ENCODE measurements at places on chromosomes 7 and 10.

GRCh38 chr7:91267171-91267955, 3.1 kb downstream of the FZD1 start:
- no peak for DNase-seq

- DNase-seq, result peak; percentile 56
Observed at GRCh38 chr10:87818505-87819288, 671 bp upstream of the ATAD1 start.

GRCh38 chr10:94123258-94123995, 129.7 kb downstream of the PLCE1 start:
- no peak for DNase-seq

DNA sequence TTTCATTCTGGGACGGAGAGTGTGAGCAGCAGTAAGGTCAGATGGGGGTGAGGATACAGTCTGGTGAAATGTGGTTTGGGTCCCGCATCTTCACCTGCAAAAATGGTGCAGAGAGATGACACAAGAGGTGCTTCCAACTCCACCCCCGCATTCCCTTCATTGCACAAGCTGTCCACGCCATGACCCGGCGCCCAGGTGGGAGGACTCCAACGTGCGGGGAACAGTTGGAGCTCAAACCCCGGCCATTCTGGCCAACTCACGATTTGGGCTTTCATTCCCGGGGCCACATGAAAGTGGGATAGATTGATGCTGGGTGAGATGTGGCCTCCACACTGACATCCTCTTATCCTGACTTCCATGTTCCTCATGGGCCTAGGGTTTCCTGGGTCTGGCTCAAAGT, 34.6 kb upstream of the ZNF273 start:
- no peak for DNase-seq

GRCh38 chr10:103580011-103580410, 86.5 kb downstream of the NEURL1 start:
- DNase-seq, result no peak

GRCh38 chr10:101063050-101063525, 1.3 kb downstream of the KAZALD1 start:
- DNase-seq, result no peak

DNA sequence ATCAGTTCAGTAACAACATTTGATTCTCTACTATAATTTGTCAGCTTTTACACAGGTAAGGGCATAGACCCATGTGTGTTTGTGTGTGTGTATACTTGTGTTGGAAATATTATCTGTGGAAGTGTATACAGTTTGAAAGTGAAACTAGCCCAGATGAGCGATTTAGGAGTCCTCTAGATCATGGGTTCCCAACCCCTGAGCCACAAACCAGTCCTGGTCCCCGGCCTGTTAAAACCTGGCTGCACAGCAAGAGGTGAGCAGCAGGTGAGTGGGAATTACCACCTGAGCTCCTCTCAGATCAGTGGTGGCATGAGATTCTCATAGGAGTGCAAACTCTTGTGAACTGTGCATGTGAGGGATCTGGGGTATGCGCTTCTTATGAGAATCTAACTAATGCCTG, 1221.5 kb upstream of the SORCS1 start:
- no peak for DNase-seq

DNA sequence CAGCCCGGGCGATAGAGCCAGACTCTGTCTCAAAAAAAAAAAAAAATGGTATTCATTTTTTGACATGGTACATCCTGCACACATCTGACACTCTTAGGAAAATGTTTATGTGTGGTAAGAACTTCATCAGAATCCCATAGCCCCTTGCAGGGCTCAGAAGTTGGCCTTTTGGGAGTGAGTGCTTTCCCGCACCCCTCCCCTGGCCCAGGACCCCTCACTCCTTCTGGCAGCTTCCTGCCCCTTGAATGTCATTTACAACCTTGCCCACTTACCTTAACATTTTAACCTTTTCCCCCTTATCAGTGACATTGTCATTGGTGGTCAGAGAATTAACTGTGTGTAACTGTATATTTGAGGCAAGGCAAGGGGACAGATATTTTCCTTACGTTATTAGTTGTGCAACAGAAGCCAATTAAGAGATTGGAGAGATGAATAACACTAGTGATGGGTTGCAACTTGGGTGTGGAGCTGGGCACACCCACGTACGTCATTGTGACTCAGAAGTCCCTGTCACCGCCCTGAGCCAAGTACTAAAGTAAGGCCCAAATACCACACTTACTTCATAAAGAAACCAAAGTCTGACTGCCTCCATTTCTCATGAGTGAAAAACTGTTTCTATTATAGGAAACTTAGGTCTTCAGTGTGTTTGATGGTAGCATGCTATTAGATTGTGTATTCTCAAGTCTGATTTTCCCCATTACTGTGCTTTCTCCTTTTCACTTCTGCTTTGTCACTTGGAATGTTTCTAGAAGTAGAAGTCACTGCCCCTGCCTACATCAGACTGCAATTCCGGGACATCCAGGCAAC, 31.6 kb downstream of the OGDH start:
- peak; percentile 99 for DNase-seq

DNA sequence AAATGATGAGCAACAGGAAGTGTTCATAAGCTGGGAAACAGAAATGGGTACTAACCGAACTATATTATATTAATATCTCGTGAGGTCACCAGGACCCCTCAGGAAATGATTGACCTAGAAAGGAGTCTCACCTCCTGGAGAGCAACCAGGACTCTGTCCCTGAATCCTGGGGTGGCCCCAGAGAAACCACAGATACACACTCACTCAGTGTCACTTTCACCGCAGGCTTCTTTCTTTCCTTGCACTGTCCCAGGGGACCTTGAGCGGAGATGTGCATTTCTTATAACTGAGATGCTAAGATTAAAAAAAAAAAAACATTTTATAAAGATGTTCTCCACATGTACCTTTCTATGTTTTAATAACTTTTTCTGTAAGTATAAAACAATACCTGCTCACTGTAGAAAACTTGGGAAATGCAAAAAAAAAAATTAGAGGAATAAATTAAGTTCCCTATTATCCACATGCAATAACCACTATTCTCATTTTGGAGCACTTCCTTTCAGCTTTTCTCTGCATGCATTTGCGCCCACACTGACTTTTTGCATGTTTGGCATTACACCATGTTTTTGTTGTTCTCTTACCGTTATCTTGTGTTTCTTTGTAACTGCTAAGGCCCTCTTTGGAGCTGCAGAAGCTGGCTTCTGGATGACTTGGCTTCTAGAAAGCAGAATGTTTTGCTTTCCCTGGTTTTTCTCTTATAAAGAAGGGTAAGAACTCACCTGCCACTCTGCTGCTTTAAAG, 15.0 kb downstream of the NOD1 start:
- DNase-seq, result no peak

DNA sequence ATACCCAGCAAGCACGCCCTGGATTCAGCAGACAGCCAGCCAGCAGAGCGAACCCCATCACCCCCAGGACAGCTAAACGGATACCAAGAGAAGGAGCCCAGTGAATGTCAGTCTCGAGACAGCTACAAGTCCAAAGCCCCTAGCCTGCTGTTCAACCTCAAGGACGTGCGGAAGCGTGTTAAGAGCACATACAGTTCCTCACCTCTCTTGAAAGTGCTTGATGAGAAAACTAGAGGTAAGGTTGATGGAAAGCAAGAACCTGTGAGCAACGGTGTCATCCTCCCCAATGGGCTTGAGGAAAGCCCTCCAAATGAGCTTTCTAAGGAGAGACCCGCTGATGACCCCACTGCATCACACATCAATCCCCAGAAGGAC, 24.9 kb downstream of the C10orf71 start:
- DNase-seq, result no peak

GRCh38 chr7:121433775-121434174, 37.7 kb upstream of the FAM3C start:
- no peak for DNase-seq

GRCh38 chr10:77614778-77615625, 22.6 kb downstream of the KCNMA1 start:
- DNase-seq, result no peak

- DNase-seq, result no peak
Observed at GRCh38 chr10:50972591-50972990, 87.2 kb upstream of the A1CF start.

DNA sequence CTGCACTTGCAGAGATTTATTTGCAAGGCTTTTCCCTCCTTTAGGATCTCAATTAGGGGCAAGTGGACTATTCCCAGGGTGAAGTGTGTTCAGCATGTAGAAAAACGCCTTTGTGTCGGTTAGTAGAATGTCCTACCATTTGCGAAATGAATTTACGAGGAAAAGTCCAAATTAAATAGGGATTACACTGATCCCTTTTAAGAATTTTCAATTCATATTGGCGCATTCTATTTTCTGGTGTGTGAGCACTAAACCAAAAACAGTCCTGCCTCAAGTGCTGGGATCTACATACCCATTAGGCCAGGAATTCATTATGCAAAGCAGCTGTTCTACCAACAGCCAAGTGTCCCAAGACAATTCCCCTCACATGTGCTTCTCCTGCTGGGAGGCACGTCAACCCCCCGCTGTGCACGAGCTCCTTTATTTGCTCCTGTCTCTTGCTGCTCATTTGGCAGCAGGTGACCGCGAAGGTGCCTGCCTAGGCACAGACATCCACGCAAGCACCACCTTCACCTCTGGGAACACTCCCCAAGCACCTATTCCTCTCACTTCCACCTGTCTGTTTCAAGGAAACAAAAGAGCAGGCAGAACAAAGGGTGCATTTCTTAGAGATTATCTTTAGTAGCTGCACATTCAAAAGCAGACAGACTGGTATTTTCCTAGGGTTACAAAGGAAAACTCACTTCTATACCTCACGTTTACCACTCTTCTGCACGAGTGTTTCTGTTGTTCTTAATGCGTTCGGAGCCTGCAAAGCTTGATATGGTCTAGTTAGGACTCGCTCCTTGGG, 134.6 kb upstream of the FGFR2 start:
- no peak for DNase-seq

GRCh38 chr7:91414734-91415133, 150.5 kb downstream of the FZD1 start:
- no peak for DNase-seq

DNA sequence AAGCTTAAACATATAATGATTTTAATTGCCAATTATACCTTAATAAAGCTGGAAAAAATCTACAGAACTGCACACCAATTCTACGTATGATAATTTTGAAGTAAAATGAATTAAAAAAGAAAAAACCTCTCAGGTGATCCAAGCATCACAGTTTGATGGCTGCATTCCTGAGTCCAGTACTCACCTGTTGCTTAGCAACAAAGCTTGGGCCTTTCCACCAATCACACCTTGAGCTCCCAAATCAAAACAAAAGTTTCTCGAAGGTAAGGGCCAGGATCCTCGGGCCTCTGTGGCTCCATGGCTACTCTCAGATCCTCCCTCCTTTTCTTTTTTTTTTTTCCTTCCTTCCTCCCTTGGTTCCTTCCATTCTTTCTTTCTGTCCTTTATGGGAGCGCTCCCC, 137.2 kb upstream of the PCBD1 start:
- no peak for DNase-seq

DNA sequence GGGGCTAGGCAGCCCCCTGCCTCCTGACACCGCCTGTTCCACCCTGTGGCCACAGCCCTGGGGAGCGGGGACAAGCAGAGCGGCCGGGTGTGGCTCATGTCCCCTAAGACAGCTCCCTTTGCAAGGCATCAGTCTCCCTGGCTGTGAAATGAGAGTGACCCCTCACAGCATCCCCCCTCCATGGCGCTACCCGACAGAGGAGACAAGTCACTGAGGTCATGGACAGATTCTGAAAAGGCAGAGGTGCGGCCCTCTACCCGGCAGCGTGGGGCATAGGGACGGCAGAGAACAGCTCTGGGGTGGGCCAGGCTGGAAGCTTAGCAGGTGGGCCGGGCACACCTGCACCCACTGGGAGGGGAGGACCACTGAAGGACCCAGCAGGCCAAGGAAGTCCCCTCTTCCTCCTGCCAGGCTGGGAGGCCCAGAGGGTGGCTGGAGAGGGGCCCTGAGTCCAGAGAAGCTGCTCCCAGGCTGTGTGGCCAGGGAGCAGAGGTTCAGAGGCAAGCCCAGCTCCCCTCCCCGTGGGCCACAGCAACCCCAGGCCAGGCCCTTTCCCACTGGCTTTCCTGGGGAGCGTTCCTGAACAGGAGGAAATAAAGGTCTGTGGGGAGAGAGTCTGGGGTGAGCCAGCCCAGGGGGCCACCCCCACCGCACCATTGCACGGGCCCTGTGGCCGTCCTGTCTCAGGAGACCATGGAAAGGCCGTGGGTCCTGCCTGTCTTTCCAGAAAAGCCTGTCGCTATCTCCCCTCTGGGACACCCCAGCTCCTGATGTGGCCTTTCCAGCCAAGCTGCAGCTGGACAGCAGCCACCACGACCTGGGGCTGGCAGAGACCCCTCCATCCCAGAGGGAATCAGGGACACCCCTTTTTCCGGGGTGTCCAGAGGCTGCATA, 1.7 kb downstream of the ADAP1 start:
- DNase-seq, result no peak

DNA sequence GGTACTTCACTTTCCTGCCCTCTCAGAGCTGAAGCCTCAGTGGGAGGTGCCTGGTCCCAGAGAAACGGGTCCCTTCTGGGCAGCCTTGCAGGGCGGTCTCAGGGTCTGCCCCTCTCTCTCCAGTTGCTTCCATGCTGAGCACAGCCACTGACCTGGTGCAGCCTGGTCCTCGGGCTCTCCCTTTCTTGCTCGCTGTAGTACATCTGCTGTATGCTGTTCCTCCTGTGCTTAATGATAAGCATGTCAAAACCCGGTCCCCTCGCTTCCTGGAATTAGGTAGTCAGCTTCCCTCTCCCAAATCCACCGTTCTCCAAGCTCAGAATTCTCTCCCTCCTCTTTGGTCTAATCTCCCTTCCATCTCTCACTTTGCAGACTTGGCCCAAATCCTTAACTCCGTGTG, 11.0 kb upstream of the HPS1 start:
- DNase-seq, result no peak

DNA sequence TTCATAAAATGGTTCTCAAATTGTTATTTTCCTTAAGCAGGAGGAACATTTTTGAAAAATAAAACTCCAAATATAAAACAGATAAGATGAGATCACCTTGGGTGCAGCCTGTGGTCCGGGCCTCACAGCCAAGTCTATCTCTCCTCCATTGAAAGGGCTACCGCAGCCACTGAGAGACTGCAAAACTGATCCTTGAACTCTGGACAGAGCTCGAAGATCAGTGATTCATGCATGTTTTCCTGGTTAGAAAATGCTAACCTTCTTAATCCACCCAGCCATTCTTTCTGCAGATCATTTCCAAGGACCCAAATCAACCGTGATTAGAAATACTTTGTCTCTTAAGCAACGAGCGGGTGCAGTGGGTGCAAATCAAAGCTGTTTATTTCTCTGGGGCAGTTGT, 378.8 kb downstream of the PLXDC2 start:
- DNase-seq, result no peak

GRCh38 chr10:56318816-56319215, 42.2 kb downstream of the ZWINT start:
- no peak for DNase-seq

- no peak for DNase-seq
Observed at GRCh38 chr10:105952153-105952552, 1212.4 kb downstream of the SORCS1 start.

DNA sequence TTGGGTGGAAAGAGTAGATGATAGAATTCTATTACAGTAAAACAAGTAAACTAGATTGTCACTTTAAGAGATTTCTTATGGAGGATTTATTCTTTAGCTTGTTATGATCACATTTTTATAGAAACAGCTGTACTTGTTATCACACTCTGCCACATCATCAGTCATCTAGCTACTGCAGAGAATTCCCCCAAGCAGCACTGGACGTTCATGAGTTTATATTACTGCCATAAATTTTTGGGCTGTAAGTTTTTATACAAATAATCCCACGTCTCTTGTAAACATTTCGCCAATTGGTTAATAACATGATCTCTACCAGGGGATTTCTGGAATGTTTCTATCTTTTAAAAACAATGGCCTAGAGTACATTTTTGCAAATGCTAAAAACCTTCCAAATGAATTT, 238.8 kb downstream of the POLR1F start:
- no peak for DNase-seq

GRCh38 chr7:109545686-109546085, 976.0 kb downstream of the DNAJB9 start:
- no peak for DNase-seq

Data from CD14-positive monocyte (primary cell).